ENCODE measurements at places on chromosomes 2 and 18.

DNA sequence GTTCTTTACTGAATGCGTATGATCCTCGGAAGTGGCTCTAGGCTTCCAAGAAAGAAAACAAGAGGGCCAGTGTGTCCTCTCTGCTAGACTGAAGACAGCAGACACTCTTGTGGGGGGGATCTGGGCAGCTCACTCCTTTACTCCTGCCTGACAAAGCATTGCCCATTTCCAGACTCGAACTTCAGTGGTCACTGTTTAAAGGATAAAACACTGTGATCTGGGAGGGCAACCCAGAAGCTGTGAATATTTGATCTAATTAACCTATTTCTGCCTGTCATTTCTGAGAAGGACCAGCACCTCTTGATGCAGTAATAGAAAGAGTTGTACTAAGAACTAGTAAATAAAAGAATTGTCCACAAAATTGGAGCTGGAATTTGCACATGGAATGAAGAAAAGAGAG is 24.5 kb upstream of the CCDC68 start:
- no peak for DNase-seq

DNA sequence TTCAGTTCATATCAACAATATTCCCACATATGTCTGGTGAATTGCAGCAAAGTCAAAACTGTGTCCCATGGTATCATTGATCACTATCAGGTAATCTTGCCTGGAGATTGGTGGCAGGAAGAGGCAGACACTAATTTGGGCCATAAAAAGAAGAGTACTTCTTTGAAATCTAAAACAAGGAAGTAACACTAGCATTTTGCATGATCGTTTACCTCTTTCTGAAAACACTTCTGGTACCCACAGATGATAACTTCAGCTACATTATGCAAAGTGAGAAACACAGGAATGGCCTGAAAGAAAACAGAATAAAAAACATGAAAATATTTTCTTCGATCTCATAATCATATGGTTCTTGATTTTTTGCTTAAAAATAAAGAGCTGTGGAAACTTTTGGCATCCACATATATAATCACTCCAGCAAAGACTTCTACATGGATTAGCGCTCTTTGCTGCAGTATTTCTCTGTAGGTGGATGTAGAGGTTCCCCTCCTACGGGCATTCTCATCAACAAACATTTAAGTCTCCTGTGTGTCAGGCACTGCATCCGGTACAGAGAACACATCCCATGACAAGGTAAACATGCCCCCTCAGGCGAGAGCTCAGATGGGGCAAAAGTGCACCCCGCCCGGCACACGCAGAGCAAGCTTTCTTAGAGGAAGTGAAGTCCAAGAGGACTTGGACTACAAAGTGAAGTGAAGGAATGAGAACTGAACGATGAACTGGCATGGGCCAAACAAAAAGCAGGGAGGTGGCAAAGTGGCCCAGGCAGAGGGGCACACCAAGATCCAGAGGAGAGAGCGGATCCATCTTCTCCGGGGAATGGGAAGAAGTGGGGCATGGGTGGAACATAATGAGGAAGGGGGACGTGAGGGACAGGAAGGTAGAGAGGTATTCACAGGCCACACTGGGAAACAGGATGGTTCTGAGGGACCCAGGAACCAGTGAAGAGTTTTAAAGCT is 68.0 kb upstream of the RIOK3 start:
- DNase-seq = no peak

DNA sequence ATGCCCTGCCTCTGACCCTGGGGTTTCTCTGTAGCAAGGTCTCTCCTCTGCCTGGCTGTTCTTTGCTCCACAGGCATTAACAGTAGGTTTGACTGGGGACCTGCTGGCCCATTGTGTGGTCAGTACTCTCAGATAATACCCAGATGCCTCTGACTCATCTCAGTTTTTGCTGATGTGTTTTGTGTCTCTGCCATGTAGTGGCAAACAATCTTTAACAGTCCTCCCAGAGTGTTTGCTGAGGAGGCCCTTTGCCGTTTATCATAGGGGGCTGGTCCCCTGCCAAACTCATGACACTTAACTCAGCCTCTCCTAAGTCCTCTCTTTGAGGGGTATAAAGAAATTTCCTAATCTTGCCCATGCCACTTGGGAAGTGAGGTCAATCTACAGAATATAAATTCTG is 793.7 kb upstream of the FANCL start:
- no peak for DNase-seq

DNA sequence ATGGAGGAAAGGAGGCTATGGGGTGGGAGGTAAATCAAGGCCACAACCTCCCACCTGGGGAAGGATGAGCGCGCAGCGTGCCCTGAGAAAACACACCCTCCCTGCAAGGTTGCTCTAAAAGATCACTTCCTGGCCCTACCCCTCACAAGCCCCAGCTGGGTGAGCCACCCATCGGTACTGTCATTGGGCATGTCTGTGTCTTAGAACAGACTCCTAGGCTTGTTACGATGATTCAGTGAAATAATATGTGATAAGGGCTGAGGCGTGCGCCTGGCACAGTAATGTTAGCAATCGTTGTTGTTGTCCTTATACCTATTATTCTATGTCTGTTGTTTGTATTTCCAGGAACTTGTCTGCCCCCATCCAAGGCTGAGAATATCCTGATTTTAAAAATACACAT is 175.1 kb downstream of the ZFP36L2 start:
- no peak for DNase-seq

GRCh38 chr2:125746321-125747164 is 909.4 kb upstream of the GYPC start:
- DNase-seq = no peak

DNA sequence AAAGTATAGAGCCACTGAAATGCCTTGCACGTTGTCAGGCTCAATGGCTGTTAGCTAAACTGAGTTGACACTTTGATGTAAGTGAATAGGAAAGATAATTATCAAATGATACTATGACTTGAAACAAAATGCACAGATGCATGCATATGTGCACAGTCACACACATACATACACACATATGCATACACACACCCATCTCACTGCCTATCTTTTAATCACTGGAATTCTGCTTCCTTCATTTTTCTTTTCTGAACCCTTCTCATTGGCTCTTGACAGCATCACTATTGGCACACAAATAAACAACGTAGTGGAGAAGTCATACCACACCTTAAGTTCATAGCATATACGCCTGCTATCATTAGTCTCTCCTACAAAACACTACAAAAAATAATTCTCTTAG is 154.9 kb upstream of the NCKAP5 start:
- DNase-seq = no peak

GRCh38 chr2:22885245-22885644 is 499.7 kb upstream of the KLHL29 start:
- DNase-seq = no peak

GRCh38 chr2:88903749-88904353 is 212.4 kb downstream of the RPIA start:
- DNase-seq = no peak

DNA sequence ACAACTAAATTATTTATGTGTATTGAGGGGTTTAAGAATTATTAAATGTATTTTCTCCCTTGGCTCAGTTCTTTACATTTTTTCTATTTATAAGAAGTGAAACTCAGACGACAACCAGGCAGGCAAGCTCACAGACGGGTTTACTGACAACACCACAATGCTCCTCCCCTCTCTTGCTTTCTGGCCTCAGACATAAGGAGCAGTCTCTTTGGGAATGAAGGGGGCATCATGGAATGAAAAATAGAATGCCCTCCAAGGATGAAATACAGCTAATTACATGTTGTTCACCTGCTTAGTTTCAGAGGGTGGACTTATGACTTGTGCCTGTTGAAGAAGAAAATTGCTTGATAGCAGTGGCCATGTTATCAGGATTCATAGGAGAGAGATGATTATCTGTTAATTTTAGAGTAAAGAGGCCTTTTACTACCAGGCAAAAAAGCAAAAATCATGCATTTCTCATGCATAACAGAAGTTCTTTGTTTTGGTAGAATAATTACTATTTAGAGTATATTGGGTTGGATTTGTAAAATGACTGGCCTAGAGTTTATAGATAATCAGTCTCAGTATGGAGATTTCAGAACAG is 172.1 kb upstream of the LRRTM1 start:
- DNase-seq = no peak

GRCh38 chr2:25939257-25939668 is 43.0 kb downstream of the KIF3C start:
- no peak for DNase-seq

DNA sequence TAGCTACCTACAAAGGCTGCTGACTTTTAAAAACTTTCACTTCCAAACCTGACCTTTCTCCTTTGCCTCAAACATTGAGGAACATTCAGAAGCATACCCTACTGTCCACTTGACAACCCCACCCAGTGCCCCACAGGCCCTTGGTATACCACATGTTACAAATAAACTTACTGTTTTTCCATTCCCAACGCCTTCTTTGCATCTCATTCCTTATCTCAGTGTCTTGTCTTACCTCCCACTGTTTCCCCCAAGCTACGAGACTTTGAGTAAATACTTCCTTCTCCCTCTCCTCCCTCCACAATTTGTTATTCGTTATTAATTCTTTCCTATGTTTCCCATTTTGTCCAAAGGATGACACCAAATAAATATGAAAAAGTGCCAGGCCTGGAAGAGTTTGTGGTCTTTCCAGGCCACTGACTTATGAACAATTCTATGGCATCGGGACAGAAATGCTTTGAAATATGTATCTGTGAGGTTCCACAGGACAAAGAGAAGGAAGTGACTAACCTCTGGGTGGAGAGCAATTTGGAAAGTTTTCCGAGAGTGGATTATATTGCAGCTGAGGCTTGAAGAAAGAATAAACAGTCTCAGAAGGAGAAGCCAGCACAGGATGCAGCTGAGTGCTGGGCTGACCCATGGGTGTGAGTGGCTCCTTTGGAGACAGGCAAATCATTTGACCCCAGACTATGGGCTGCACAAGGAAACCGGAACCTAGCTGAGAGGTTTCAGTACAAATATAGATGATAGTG is 409.0 kb downstream of the LPIN1 start:
- no peak for DNase-seq

- DNase-seq = no peak
Observed at GRCh38 chr2:237306083-237306786, 107.7 kb downstream of the COL6A3 start.

DNA sequence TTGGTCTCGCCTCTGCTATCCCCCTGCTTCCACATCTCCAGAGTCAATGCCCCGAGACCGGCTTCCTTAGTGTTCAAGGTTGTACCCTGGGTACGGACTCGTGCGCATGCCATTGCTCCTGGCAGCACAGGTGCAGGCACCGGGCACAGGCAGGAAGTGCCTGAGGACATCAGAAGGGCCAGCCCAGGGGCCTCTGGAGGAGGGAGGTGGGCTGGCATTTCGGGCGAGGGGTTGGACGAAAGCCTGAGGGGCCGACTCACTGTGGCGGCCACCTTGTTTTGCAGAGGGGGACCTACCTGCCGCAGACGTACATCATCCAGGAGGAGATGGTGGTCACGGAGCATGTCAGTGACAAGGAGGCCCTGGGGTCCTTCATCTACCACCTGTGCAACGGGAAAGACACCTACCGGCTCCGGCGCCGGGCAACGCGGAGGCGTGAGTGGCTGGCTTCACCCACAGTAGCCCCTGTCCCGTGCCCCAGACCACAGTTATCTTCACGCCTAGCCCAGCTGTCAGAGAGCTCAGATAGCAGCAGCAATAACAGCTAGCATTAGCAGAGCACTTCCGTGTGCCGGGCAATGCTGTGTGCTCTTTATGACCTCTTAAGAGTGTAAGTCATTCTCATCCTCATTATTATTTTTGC is 12.5 kb downstream of the ITM2C start:
- no peak for DNase-seq

- DNase-seq = no peak
Observed at GRCh38 chr2:72851333-72851732, 25.5 kb upstream of the EXOC6B start.

DNA sequence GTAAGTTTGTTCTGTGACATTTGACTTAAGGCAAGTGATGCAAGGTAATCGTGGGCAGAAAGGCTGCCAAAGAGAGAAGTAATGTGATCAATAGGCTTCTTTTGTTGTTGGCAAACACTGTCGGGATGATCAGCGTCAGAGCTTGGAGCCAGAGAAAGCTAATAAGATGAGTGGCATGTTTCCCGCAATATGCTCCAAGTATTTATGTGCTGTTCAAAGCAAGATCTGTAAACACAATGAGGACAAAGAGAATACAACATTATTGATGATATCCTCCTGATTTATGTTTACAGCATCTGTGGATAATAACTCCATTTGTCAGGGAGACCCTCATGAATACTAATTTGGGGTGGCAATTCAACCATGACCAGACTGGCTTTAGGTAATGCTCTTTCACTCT is 603.3 kb downstream of the TDRD15 start:
- no peak for DNase-seq

DNA sequence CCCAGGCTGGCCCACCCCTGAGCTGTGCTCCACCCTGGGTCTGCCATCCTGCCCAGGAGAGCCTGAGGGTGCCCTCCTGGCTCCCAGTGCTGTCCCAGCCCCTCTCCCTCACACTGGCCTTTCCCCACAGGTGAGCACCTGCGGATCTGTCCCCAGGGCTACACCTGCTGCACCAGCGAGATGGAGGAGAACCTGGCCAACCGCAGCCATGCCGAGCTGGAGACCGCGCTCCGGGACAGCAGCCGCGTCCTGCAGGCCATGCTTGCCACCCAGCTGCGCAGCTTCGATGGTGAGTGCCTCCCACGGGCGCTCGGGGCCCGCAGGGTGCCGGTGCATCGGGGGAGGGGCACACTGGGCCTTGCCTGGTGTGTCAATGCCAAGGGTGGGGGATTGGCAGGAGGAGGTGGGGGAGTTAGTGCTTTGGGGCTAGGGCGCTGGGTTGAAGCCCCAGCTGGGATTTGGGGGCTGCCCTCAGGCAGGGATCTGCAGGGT is 23.5 kb downstream of the GPC1 start:
- DNase-seq = no peak

DNA sequence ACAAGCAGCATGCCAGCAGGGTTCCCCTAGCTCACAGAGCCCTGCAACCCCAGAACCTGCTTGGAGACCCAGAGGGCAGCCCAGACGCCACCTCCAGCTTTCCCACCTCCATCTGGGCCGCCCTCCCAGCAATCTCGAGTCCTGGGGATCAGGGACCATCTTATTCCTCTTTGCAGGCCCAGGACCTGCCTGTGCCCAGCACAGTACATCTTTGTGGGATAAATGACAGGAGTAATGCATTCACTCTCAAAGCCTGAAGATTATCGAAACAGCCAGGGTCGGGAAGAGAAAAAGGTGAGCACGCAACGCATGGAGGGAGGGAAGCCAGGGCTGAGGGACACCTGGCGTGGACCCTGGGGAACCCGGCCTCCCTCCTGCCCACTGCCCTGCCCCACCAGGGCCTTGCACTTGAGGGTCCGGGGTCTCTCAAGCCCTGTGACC is 144.1 kb downstream of the NDUFA10 start:
- no peak for DNase-seq

DNA sequence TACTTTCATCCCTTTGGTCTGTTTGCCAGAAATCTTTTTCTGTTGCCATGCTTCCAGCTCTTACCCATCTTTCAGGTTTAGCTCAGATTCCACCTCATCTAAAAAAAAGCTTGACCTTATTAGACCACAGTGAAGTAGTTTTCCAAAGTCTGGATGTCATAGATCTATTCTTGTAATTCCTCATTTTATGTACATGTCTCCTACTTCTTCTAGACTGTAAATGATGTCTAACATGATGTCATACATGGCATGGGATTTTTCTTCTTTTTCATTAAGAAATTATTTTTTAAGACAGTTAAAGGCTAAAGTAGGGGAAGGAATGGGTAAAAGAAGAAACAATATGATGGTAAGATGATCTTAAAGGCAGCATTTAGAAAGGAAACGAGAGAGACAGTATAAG is 11.3 kb downstream of the GLS start:
- DNase-seq = no peak

Measured in GM19239 (cell line).